ENCODE measurements at places on chromosomes 11 and 22.

- DNase-seq: no peak
Observed at GRCh38 chr11:125519256-125519655, 23.2 kb upstream of the FEZ1 start.

DNA sequence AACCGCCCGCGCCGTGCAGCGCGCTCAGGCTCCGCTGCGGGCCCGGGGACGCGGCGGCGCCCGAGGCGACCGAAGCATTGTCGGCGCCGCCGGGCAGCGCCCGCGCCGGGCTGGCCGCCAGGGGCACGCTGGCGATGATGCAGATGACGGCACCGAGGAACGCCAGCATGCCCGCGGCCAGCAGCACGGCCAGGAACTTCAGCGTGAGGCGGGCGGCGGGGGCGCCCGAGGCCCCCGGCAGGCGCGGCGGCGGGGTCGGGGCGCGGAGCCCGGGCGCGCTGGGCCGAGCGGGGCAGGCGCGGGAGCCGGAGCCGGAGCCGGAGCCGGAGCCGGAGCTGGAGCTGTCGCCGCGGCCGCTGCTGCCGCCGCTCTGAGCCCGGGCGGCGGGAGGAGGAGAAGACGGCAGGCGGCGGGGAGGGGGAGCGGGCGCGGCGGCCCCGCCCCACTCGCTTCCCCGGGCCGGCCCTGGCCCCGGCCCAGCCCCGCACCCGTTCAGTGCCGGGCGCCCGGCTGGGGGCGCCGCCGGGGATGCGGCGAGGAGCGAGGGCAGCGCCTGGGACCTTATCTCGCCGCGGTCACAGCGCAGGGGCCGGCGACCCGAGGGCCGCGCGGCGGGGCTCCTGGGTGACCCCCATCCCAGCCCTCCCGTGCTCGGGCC is at the start of gene NPTXR:
NPTXR (minus strand) TSS at position 372 of the 658 bp plus-strand sequence.
- DNase-seq: peak; percentile 62

DNA sequence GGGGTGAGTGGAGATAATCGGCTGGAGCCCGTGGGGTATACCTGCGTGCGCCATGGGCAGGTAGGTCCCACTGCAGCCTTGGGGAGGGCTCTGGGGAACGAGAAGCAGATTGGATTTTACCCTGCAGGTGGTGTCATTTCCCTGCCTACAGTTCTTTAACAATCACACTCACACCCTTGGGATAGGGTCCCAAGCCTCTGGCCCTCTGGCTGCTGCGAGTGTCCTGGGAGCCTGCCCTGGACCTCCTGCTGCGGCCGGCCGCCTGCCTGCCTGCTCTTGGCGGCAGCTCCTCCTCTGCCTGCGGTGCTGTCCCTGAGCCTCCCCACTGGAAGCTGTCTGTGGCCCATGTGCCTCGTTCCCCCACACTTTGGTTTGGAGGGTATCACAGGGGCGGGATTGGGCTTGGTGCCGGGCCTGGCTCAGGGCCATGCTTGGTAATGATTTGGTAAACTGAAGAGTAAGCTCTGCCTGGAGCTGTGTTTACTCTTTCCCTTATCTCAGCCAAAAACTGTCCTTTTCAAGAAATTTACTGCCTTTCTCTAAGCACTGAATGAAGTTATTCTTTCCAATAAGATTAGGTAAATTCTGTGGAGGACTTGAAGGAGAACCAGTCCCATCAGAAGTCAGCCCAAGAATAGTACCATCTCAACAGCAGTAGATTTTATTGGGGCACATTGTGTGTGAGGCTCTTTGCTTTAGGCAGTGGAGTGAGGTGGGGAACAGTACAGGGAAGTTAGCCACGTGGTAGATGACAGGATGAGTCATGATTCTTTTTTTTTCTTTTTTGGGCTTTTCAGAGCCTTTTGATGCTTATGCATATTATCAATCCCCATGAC is 53.7 kb downstream of the TBC1D22A start:
- no peak for DNase-seq

DNA sequence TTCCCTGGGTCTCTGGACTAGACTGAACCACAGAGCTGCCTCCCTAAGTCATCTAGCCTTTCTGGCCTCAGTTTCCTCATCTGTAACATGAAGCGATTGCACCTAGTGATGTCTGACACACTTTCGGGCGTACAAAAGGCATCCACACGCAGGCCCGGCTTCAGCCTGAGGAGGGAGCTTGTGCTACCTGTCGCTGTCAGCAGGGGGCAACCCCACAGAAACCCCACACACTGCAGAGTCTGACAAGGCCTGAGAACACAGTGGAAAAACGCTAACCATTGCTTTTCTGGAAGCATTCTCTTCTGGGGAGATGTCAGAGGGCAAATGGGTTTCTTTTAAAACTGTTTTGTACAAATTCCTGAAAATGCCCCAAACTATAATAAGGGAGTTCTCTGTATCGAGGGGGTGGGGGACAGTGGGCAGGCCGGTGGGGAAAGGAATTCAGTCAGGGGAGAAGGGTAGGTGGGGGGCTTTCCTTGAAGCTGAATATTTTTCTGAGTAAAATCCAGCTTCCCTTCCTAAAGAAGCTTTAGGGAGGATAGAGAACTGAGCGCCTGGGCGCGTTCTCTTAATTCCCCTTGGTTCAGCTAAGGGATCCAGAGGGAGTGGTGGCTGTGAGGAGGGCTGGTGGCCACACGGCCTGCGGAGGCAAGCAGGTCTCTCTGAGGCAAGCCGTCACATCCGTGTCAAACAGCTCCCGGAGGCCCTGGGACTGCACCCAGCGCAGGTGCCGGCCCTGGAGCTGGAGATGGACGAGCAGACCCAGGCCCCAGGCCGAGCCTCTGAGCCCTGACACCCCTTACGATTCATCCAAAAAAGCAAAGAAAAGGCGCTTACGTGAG is 533 bp downstream of the ELF5 start:
- peak; percentile 87 for DNase-seq

DNA sequence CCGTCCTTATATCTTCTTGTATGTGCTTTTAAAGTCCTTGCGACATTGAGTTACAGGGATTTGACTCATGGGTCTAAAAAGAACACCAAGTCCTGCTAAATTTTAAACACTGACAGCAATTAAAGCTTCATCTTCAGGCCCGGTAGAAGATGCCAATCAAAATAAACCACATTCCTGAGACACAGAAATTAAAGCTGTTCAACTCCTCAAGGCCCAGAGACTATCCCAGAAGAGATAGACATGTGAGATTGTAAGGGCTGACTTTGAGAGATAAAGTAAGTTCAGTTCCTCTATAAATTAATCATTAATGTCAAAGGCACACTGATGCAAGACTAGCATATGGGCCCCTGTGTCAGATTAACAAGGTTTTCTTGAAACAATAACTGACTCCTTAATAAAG is 49.8 kb downstream of the OSBPL5 start:
- DNase-seq: no peak

DNA sequence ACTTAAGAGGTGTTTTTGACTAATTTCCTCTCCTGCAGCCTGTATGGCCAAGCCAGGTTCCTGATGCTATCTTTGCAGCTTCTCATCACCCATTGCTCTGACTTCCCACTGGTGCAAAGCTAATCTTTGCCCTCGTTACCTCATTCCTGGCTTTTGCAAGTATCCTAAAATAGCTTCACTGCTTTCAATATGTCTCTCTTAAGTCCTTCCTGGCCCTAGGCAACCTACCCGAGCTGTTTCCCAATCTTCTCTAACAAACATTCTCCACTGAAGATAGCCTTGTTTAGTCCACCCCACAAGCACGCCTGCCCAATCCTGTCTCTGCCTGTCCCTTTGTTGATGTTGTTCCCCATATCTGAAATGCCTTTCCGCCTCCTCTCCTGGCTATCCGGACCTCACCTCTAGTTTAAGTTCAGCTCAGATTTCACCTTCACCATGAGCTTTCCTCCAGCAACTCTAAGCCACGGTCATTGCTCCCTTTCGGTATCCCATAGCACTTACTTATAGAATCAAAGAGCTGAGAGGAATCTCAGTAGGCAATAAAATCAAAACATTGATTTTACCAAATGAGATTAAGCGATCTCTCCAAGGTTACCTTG is 30.1 kb upstream of the CECR2 start:
- no peak for DNase-seq

DNA sequence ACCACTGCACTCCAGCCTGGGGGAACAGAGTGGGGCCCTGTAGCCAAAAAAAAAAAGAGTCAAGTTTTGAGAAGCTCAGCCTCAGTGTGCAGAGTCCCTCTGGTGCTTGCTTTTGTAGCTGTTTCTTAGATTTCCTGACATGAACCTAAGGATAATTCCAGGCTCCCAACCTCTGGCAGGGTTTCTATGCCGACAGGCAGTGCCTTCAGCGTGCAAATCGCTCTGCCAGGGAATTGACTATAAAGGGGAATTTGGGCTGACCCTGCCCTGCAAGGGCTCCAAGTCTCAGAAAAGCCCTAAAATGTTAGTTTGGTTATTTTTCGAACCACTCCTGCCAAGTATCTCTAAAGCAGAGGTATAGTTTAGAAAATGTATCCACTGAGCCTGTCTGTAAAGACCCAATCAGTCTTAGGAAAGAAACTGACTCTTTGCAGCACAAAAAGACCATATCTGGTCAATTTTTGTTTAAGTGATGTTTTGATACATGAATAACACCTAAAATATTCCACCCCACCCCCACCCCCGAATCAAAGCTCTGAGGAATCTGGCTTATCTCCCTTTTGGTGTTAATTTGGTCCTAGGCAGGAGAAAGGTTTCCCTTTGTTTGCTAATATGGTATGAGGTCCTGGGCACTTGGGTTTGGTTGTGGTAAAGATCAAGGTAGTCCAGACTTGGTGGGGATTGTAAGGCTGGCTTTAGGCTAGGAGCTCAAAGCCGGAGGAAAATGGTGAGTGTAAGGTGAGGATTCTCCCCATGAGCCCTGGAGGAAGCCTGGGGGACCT is 49.7 kb downstream of the ANO1 start:
- DNase-seq: no peak

DNA sequence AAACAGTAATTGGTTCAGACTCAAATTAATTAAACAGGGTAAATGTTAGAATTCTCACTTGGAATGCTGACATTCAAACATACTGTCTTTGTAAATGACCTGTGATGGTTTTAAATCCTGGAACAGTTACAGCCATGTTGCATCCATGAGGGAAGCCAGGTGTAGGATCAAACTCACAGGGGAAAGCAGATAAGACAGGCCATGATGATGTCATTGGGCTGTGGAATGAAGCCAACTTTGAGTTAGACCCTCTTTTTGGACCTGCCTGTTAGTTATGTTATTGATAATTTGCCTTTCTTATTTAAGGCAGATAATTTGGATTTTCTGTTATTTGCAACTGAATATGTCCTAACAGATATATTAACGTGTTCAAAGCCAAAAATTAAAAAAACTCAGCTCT is 39.3 kb upstream of the ABTB2 start:
- DNase-seq: no peak

DNA sequence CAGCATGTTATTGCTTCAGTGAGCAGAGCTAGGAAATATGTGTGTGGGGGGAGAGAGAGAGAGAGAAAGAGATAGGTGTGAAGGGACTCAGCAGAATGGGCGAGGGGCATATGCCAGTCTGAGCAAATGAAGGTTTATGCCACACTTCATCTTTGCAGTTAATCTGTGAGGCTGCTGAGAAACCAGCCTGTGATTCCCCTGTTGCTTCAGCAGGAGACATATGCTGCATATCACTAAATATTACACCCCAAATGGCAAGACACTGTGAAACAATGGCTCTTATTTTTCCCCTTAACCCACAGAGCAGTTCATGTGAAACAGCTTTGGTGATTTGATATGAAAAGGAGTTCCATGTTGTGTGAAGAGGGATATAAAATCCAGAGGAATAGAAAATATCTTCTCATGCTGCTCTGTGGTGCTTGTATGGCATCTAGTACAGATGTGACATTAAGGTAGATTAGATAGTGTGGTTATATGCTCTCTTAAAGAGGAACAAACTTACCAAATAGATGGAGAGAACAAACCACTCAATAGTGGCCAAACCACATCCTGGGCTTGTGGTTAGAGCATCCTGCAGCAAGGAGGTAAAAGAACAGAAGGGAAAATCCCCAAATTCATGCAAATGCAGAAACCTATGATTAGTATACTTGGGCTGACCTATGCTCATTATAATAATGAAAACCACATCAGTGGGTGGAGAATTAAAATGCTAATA is 864.2 kb downstream of the FAM181B start:
- peak; percentile 69 for DNase-seq

- DNase-seq: no peak
Observed at GRCh38 chr11:127998421-127998820, 588.9 kb downstream of the ETS1 start.

DNA sequence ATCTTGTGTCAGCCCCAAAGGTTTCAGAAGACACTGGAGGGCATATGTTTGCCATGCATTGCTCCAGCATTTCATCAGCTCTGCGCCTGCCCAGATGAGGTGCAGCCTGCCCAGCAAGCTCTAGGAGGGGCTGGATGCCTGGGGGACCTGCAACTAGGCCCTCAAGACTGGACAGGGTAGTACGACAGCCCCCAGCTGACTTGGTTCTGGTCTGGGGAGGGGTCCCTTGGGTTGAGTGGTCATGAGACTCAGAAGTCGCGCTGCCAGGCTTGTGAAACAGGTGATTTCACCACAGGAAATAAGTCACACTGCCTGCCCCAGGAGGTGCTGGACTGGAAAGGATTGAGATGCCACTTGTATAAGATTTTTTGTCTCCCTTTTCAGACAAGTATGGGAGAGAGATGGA is 23.4 kb downstream of the TPBGL start:
- DNase-seq: peak; percentile 13

DNA sequence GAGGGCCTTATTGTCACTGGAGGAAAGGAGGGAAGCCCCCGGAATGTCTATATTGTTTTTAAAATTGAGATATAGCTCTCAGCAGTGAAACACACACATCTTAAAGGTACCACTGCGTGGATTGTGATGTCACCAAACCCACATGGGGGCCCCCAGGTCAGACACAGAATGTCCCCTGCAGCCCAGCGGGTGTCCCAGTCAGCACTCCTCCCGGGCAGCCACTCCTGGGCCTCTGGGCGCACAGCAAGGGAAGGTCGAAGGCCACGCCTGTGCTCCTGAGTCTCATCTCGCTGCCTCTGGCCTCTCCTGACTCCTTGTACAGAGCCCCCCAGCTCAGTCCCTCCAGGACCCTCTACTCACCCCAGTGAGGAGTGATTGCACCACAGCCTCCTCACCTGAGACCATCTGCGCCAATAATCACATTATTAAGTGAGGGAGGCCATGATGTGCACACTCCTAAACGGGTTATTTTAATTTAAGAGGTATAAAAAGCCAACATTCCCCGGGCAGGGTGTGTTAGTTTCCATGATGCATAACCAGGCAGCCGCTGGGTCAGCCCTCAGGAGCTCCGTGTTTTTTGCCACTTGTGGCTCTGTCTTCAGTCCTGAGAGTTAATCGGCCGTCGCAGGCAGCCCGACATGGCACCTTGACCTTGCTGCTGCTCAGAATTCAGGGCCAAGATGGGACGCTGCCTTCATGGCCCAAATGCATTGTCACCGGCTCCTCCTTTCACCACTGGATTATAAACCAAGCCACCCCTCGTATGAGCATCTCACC is 1089.3 kb downstream of the BRD1 start:
- no peak for DNase-seq

Measured in stomach (tissue), 19 donors.